ENCODE measurements at places on chromosomes 4 and X. TPM values are rescaled to one million over a fixed set of nuclear protein-coding genes. Genes with fewer than 3 reads are reported as not detected.

IGFBP7 gene
- total RNA-seq: not detected

GPM6B gene
- total RNA-seq: not detected

DOCK11 gene
- 67.3 TPM for total RNA-seq

P2RY8 gene
- total RNA-seq: 120 TPM

FHIP1A gene
- total RNA-seq: not detected

MTNR1A gene
- total RNA-seq: not detected

CITED1 gene
- not detected for total RNA-seq

GPR173 gene
- not detected for total RNA-seq

RHOXF2 gene
- not detected for total RNA-seq

PDGFC gene
- total RNA-seq: not detected

MSX1 gene
- not detected for total RNA-seq

STBD1 gene
- 1.9 TPM for total RNA-seq

SLC10A4 gene
- not detected for total RNA-seq

STK32B gene
- total RNA-seq: not detected

CRMP1 gene
- 0.54 TPM for total RNA-seq

ZBTB49 gene
- 6.9 TPM for total RNA-seq

ADGRL3 gene
- not detected for total RNA-seq

AR gene
- 0.02 TPM for total RNA-seq

MAP3K15 gene
- 0.15 TPM for total RNA-seq

DSPP gene
- not detected for total RNA-seq

CPLX1 gene
- 2.1 TPM for total RNA-seq

SH3BGRL gene
- 74.0 TPM for total RNA-seq

KLHL5 gene
- total RNA-seq: 64.0 TPM

GAGE13 gene
- total RNA-seq: not detected

REPS2 gene
- total RNA-seq: not detected

VMA21 gene
- total RNA-seq: 36.1 TPM

NR3C2 gene
- 0.85 TPM for total RNA-seq

TMSB15A gene
- total RNA-seq: 0.54 TPM

KLHL34 gene
- 0.51 TPM for total RNA-seq

ARHGAP10 gene
- total RNA-seq: 12.8 TPM

BEND4 gene
- 0.37 TPM for total RNA-seq

SPIN2A gene
- 0.95 TPM for total RNA-seq

TBC1D9 gene
- total RNA-seq: 0.02 TPM

PPP2R2C gene
- total RNA-seq: not detected

GAGE10 gene
- total RNA-seq: not detected

Measured in T-helper 1 cell treated with Interleukin-12 subunit alpha and Interleukin-12 subunit beta and Interleukin-4 antibody, amounts not matched to agents 30 ng/mL and 1 ng/mL, for 36 hours (primary cell).